ENCODE measurements at places on chromosomes 5 and 9.

DNA sequence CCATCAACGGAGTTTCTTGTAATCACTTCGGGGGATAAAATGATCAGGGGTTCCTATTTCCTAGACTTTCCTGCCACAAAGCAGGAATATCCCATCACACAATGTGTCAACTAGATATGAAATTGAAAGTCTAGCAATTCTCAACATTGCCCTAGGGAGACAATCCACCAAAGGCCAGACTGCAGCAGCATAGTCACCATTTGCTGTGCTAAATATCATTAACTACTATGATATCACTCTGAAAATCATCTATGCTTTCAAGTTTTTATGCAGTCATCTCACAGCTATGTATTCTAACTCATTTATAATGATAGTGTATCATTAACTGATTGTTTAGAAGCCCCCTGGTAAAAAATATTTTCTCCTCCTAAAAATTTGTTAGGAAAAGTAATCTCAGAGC is 342.6 kb upstream of the CDH6 start:
- DNase-seq = no peak

GRCh38 chr5:51013036-51013435 is 346.6 kb downstream of the PARP8 start:
- DNase-seq = no peak

DNA sequence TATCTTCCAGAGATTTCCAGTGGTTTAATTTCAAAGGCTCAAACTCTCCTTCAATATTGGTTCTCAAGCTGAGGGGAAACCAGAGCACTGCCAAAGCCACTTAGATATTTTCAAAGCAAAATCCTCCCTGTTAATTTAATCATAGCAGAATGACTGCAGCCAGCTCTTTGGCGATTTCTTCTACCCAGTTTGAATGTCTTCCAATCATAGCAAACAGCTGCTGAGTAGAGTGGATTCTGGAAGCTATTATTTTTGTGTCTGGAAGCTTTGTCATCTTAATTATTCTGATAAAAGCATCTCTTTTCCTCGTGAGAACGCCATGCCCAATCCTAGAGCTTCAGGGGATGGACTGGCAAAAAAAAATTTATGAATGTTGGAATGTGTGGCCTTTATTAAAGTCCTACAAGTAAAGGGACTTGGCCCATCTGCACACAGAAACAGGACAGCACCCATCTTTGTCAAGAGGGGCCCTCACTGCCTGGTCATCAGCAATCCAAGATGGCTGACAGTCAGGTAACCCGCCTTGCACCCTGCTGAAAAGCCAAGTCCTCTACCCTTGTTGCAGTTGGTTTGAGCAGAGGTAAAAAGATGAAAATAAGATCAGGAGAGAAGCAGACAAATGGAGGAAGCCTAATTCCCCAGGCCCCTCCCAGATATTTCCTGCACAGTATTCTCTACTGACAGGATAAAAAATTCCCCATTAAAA is 125.1 kb downstream of the SUSD1 start:
- DNase-seq = no peak

- DNase-seq = no peak
Measured at GRCh38 chr5:89847743-89848142, 561.8 kb downstream of the CETN3 start.

DNA sequence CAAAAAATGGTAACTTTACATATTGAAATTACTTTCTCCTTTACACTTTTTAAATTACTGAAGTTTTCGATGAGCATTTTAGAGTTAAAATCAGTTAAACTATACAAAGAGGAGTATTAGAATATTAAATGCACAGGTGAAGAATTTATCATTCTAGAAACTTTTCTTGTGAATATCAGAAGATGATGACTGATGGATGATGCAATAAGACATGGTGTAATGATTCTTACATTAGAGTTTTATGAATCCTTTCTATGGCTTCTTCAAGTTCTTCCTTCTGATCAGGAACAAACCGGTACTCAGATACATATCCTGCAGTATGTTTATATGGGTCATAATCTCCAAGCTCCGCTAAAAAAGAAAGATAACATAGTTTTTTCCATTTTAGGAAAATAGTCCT is 154.4 kb downstream of the EPB41L4A start:
- no peak for DNase-seq

DNA sequence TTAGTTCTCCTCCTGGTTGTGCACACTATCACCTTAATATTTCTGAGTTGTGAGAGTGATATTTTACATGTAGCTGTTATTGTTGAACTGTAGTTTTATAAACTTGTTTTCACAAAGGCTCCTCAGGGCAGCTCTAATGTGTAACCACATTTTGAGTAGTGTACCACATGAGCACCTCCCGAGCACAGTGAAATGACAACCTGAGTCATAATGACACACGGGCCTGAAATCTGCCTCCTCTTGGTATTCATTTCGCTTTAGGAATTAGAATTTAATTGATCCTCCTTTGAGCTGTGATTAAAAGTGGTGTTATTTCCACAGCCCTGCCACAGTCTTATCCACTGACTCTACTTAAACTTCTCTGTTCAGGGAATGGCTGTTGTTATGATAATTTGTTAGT is 7.9 kb downstream of the MTRR start:
- no peak for DNase-seq

DNA sequence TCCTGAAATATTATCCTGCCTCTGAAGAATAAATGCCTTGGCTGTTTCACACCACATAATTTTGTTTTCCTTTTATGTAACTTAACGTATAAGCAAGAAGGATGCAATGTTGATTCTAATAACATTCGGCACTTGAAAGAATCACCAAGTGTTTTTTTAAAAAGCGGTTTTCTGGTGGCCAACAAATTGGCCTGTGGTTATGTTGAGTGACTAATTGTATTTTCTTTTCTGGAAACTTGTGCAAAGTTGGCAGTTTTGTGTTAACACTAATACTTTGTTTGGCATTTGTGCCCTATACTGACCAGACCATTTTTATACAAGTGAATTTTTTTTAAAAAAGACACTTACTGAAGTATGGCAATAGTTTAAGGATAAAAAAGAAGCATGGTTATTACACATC is 452.7 kb downstream of the BNC2 start:
- no peak for DNase-seq

GRCh38 chr5:150616506-150616905 is 24.0 kb upstream of the SYNPO start:
- no peak for DNase-seq

DNA sequence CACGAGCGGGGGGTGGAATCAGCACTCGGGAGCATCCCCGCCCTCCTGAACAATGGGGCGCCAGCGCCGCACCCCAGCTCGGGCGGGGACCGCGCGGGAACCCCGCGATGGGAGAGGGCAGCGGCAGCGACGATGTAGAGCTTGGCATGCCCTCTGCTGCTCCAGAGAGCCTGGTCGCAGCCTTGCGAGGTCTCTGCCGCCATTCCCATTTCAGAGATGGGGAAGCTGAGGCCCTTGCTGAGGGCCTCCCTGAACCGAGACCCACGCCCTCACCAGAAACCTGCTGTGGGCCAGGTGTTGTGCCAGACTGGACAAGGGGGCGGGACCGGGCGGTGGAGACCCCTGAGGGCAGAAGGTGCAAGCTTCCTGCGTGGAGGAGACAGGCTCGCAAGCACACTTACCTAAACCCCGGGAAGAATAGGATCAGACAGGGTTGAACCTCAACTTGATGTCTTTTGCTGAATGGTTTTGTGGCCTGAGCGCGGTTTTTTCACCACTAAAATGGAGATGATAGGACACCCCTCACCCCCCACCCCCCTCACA is 647 bp upstream of the MEGF9 start:
- DNase-seq = no peak

Measured in stimulated activated CD4-positive, alpha-beta T cell treated with anti-CD3 and anti-CD28 coated beads, Interleukin-1b, Interleukin-23, amount 100 ng/mL, for 4 hours (primary cell).